ENCODE measurements at places on chromosomes 13 and 19.

- DNase-seq, result no peak
These were observed 3.0 kb downstream of the MZF1 start for GRCh38 chr19:58569943-58570670.

DNA sequence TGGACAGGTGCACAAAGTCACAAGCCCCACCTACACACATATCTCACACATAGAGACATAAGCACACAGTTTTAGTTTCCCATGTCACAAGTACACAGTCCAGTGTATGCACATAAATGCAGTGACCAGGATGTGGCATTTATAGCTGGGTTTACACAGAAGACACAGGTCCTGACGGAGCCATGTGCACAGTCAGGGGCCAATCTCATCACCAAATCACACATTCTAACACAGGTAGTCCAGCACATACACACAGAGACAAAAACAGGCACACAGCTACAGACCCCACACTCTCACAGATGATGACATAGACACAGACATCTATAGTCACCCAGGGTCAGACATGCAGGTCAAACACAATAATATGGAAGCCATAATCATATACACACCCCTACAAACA is 2.1 kb downstream of the NUMBL start:
- DNase-seq, result no peak

DNA sequence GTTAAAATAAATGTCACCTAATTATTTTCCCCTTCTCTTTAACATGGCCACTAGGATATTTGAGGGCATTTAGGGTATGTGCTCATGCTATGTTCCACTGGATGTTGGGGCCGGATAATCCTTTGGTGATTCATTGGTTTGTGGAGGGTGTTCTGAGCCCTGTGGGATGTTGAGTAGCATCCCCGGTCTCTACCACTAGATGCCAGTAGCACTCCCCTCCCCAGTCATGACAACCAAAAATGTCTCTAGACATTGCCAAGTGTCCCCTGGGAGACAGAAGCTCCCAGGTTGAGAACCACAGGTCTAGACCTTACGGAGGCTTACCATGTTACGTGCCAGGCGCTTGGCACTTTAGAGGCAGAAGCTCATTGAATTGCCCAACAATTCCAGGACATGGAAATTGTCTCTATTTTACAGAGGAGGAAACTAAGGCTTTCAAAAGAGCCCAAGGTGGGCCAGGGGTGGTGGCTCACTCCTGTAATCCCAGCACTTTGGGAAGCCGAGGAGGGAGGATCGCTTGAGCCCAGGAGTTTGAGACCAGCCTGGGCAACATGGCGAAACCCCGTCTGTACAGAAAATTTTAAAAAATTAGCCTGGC is 14.1 kb downstream of the SHANK1 start:
- no peak for DNase-seq

DNA sequence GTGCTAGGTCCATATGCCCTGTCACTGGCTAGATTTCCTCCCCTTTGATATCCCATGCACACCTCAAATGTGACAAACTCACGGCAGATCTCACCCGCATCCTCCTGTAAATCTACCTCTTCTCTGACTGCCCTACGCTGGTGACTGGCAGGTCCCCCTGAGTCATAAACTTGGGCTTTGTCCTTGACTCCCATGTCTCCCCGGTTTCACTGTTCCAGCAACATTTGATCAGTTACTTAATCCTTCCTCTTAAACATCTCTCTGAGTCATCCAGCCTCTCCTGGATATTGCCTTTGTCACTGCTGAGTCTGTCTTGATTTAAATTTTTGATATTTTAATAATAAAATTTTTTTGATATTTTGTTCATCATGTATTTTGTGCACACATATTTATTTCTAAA is 26.5 kb downstream of the FAM216B start:
- no peak for DNase-seq

- peak; percentile 58 for DNase-seq
These were observed at the start of gene KASH5 for GRCh38 chr19:49387936-49388372. TSS of gene KASH5 (plus strand) at chr19:49388249. CDS start at chr19:49390884, 2,635 bp downstream.

GRCh38 chr13:50229960-50230661 is 214.9 kb downstream of the KCNRG start:
- no peak for DNase-seq

DNA sequence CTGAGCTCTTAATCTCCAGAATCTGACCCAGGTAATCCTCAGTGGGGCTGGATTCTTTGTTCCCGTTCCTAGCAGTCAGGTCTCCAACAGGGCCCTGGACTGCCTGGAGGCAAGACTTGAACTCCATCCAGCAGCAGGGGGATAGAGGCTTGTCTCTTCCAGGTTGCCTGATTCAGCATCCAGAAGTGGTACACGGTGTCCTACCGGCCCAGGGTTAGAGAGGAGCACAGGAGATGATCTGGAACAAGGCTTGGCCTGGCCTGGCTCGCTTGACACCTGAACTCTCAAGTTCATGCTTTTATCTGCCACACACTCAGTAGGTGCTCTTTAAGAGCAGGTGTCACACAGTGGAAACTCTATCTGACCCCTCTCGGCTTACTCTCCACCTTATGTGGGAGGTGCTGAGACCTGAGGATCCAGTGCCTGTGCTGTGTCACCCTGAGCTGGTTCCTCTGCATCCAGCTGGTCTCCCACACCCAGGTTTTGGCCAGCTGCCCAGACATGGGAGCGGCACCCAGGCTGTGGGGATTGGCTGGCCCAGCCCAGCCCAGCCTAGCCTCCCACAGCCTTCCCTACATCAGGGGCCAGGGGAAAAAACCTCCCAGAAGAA is at the start of gene CYP4F3:
TSS of gene CYP4F3 (plus strand) at position 604 of the 610 bp plus-strand sequence. CDS start 519 bp downstream, outside the sequence.
- no peak for DNase-seq

- DNase-seq, result no peak
These were observed 29.8 kb downstream of the DZIP1 start for GRCh38 chr13:95614641-95615245.

- peak; percentile 59 for DNase-seq
These were observed 13.8 kb downstream of the OR7D4 start for GRCh38 chr19:9205501-9206113.
